ENCODE measurements at places on chromosomes 3 and 15. TPM values are rescaled to one million over a fixed set of nuclear protein-coding genes. Genes with fewer than 3 reads are reported as not detected.
A peak's percentile ranks its signal among the peaks of the same experiment; 100 is the strongest.

- H3K27ac ChIP-seq = peak overlapping the region; percentile 52
- H3K4me3 ChIP-seq = peak overlapping the region; percentile 91
- DNase-seq = peak; percentile 74
- H3K36me3 ChIP-seq = peaks cover 16% of the 10 kb centered on the region
- H3K27me3 ChIP-seq = peaks cover 12% of the 10 kb centered on the region
- peaks cover 15% of the 10 kb centered on the region for H3K4me1 ChIP-seq
These were observed 595 bp downstream of the PDCD7 start for GRCh38 chr15:65132878-65133547.

DNA sequence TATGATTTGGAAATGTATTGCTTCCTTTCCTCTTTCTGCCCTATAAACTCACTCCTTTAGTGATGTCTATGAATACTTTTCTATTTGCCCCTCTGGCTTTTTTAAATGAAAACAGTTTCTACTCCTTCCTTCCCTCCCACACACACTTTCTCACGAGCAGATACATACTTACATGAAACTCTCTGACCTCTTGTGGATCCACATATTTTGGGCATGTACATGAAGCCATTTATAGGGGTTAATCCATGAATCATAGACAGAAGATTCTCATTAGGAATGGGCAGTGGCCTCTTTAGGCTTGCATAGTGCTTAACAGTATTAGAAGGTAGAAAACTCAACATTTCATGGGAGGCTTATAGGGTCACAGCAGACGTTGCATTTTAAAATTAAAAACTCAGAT is 24.8 kb downstream of the ANAPC13 start:
- no peak overlapping the region for H3K4me3 ChIP-seq
- H3K27me3 ChIP-seq = no peaks in the 10 kb centered on the region
- no peak overlapping the region for H3K27ac ChIP-seq
- no peaks in the 10 kb centered on the region for H3K36me3 ChIP-seq
- H3K4me1 ChIP-seq = peaks cover 27% of the 10 kb centered on the region

DNA sequence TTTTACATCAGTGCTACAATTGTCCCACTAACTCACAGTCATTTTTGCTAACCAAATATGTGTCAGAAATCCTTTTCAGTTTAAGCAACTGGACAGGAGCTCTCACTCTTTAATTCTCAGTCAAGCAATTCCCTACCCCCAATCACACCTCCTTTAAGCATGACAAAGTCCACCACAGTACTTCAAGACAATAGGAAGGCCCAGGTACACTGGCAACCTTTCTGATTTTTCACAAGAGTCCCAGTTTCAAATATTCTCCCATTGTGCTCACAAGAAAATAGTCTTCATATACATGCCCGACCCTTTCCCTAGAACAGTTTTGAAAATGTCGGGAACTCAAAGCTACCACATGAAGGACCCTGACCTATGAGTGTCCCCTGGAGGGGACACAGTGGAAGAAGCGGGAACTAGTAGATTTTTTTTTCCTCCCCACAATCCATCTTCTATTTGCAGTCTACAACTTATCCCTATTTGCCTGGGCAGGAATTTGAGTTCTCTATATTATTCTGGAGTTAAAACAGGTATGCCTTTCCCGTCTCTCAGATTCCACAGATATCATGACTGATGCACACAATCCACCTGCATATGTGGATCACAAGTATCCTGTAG is 413.5 kb downstream of the TIGIT start:
- DNase-seq = no peak
- no peaks in the 10 kb centered on the region for H3K36me3 ChIP-seq
- H3K4me1 ChIP-seq = peaks cover 10% of the 10 kb centered on the region
- H3K4me3 ChIP-seq = no peak overlapping the region
- H3K27me3 ChIP-seq = no peaks in the 10 kb centered on the region

GRCh38 chr3:49602049-49602554 is 47.8 kb downstream of the BSN start:
- peaks cover 6% of the 10 kb centered on the region for H3K4me1 ChIP-seq
- no peak for DNase-seq
- peaks cover 4% of the 10 kb centered on the region for H3K36me3 ChIP-seq
- H3K27ac ChIP-seq = no peak overlapping the region
- H3K27me3 ChIP-seq = peaks cover 2% of the 10 kb centered on the region

GRCh38 chr3:129276385-129276784 is 2.3 kb upstream of the HMCES start:
- H3K27ac ChIP-seq = no peak overlapping the region
- peaks cover 16% of the 10 kb centered on the region for H3K4me1 ChIP-seq
- peaks cover 45% of the 10 kb centered on the region for H3K36me3 ChIP-seq

DNA sequence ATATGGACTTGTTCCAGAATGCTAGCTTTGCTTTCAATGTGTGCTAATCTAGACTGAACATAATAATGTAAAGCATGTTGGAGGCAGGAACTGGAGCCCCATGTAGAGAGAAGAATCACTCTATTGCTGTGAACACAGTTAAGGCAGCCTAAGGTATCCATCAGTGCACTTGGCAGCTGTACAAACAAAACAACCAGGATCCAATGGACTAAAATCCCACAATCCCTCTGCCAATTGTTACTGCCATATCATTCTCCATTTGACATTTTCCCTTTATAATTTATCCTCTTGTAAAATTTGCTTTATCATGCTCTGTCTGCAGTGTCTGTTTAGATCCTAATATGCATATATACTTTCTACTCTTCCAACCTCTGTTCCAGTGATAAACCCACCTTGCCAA is 756.8 kb upstream of the LMCD1 start:
- H3K4me1 ChIP-seq = no peaks in the 10 kb centered on the region
- no peaks in the 10 kb centered on the region for H3K36me3 ChIP-seq
- no peaks in the 10 kb centered on the region for H3K27me3 ChIP-seq
- no peak overlapping the region for H3K27ac ChIP-seq
- no peak overlapping the region for H3K4me3 ChIP-seq

- no peak overlapping the region for H3K4me3 ChIP-seq
- H3K36me3 ChIP-seq = no peaks in the 10 kb centered on the region
- peaks cover 19% of the 10 kb centered on the region for H3K4me1 ChIP-seq
- H3K27me3 ChIP-seq = peaks cover under 1% of the 10 kb centered on the region
These were observed 11.1 kb upstream of the ZNF620 start for GRCh38 chr3:40494698-40495097.

- peaks cover 3% of the 10 kb centered on the region for H3K27me3 ChIP-seq
- H3K36me3 ChIP-seq = no peaks in the 10 kb centered on the region
- no peak overlapping the region for H3K4me3 ChIP-seq
These were observed 87.0 kb downstream of the CTNNB1 start for GRCh38 chr3:41286305-41286704.

DNA sequence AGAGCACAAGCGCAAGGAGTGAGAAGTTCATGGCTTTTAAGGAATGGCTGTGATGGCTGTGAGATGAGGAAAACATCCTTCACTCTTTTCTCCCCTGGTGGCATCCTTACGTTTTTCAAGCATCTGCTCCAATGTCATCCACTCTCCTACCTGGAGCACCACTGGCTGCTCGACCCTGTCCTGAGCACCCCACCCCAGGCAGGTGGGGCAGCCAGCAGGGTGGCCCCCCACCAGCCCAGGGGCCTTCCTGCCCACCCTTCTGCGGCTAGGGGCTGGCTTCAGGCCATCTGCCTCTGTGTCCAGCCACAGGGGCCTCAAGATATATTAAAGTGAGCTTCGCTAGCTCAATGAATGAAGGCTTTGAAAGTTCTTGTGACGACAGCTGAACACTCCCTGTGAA is 56.1 kb downstream of the ATP10A start:
- H3K36me3 ChIP-seq = no peaks in the 10 kb centered on the region
- H3K27ac ChIP-seq = no peak overlapping the region
- peaks cover 5% of the 10 kb centered on the region for H3K27me3 ChIP-seq

GRCh38 chr15:58462547-58462946 is 30.8 kb downstream of the LIPC start:
- H3K36me3 ChIP-seq = no peaks in the 10 kb centered on the region
- no peak overlapping the region for H3K27ac ChIP-seq
- peaks cover 18% of the 10 kb centered on the region for H3K4me1 ChIP-seq
- H3K27me3 ChIP-seq = peaks cover 9% of the 10 kb centered on the region

DNA sequence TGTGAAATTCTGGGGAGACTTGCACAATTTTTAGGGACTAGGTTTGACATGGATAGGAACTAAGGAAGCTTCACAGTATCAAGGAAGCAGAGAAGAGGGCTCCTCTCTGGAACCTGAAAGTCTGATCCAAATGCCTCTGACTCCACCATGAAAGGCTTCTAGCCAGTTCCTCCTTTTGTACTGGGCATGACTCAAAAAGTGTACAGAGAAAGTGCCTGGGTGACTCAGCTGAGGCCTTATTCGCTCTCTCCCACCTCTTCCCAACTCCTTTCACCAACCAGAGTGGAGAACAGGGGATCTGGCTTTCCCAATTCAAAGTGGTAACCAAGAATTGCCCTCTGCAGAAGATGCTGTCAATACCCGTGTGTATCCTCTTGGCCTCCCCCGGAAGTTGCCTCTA is 342.9 kb upstream of the PROK2 start:
- DNase-seq = no peak
- H3K27ac ChIP-seq = no peak overlapping the region
- H3K4me1 ChIP-seq = no peaks in the 10 kb centered on the region
- no peaks in the 10 kb centered on the region for H3K36me3 ChIP-seq
- H3K27me3 ChIP-seq = no peaks in the 10 kb centered on the region
- H3K4me3 ChIP-seq = no peak overlapping the region

DNA sequence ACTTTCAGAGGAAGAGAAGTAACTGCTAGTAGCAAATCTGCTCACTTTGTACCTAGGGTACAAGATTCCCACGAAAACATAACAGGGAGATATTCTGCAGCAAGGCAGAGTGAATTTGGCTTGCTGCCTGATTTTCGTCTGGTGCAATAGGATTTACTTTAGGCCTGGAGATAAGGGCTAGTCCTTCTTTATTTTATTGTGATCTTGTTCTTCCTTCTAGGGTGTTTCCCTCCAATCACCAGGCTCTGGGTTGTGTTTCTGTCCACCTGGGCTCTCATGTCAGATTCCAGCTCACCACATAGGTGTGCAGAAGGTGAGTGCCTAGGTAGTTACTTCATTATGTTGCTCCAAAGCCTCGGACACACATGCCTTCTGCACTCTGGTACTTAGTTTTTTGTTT is 211.8 kb upstream of the RGMA start:
- no peak for DNase-seq
- no peak overlapping the region for H3K27ac ChIP-seq
- H3K36me3 ChIP-seq = no peaks in the 10 kb centered on the region
- H3K27me3 ChIP-seq = peaks cover 3% of the 10 kb centered on the region
- H3K4me3 ChIP-seq = no peak overlapping the region

GRCh38 chr15:80003171-80003570 is 32.2 kb upstream of the BCL2A1 start:
- H3K27me3 ChIP-seq = peaks cover 3% of the 10 kb centered on the region
- H3K4me3 ChIP-seq = no peak overlapping the region
- no peaks in the 10 kb centered on the region for H3K36me3 ChIP-seq
- H3K4me1 ChIP-seq = peaks cover 8% of the 10 kb centered on the region

DNA sequence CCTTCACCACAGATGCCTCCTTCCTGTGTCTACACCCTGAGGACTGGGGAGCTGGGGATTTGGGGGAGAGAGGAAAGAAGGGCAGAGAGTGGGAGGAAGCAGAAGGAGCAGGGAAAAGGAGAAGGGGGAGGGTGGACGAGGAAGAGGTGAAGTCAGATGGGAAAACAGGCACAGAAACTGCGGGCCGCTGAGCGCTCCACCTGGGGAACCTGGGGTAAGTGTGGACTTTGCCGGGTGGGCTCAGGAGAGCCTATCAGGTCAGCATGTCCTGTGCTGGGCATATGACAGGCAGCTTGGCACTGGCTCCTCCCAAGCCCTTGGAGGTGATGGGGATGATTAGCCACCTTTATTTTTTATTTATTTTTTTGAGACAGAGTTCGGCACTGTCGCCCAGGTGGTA is 62.6 kb downstream of the CORO2B start:
- H3K4me3 ChIP-seq = no peak overlapping the region
- no peak for DNase-seq
- no peak overlapping the region for H3K27ac ChIP-seq
- H3K27me3 ChIP-seq = no peaks in the 10 kb centered on the region
- H3K36me3 ChIP-seq = peaks cover 10% of the 10 kb centered on the region

GRCh38 chr3:138097192-138098172 is 17.9 kb downstream of the DZIP1L start:
- DNase-seq = peak; percentile 33
- no peaks in the 10 kb centered on the region for H3K4me1 ChIP-seq
- no peak overlapping the region for H3K4me3 ChIP-seq
- peaks cover 15% of the 10 kb centered on the region for H3K36me3 ChIP-seq
- H3K27ac ChIP-seq = no peak overlapping the region

GRCh38 chr15:90291679-90292356 is 26.3 kb downstream of the NGRN start:
- H3K4me1 ChIP-seq = peaks cover 9% of the 10 kb centered on the region
- H3K27ac ChIP-seq = no peak overlapping the region
- no peak for DNase-seq
- no peak overlapping the region for H3K4me3 ChIP-seq

GRCh38 chr15:99436542-99437314 is 129.1 kb upstream of the MEF2A start:
- no peak for DNase-seq
- no peak overlapping the region for H3K27ac ChIP-seq
- peaks cover 10% of the 10 kb centered on the region for H3K27me3 ChIP-seq
- H3K4me1 ChIP-seq = peaks cover 11% of the 10 kb centered on the region
- H3K4me3 ChIP-seq = no peak overlapping the region

DNA sequence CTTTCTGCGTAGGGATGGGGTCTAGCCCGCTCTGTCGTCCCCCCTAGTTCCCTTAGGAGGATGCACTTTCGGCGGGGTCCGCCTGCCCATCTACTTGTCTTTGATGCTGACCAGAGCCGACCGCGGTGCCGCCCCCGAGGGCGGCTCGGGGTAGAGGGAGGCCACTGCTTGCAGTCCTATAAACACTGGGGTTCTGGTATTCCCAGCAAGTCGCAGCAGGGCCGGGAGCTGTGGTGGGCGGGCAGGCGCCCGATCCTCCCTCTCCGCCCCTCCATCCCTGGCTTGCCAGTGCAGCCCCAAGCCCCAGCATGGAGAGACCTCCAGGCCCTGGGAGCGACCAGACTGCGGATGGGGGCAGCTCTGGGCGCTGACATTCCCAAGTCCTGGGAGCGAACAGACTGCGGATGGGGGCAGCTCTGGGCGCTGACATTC is 830 bp downstream of the SEMA4B start:
- no peak overlapping the region for H3K27ac ChIP-seq
- peaks cover 7% of the 10 kb centered on the region for H3K27me3 ChIP-seq
- H3K36me3 ChIP-seq = peaks cover 5% of the 10 kb centered on the region

GRCh38 chr3:153273767-153274435 is 111.9 kb downstream of the RAP2B start:
- H3K27ac ChIP-seq = no peak overlapping the region
- H3K4me1 ChIP-seq = no peaks in the 10 kb centered on the region
- no peak overlapping the region for H3K4me3 ChIP-seq
- no peak for DNase-seq
- H3K36me3 ChIP-seq = no peaks in the 10 kb centered on the region

GRCh38 chr3:120148187-120148949 is 54.1 kb upstream of the GSK3B start:
- no peak overlapping the region for H3K4me3 ChIP-seq
- peaks cover 2% of the 10 kb centered on the region for H3K27me3 ChIP-seq
- no peaks in the 10 kb centered on the region for H3K36me3 ChIP-seq
- DNase-seq = no peak

GRCh38 chr3:61450866-61451265 is 110.5 kb upstream of the PTPRG start:
- no peak overlapping the region for H3K4me3 ChIP-seq
- DNase-seq = no peak
- no peaks in the 10 kb centered on the region for H3K36me3 ChIP-seq
- peaks cover 2% of the 10 kb centered on the region for H3K27me3 ChIP-seq
- no peak overlapping the region for H3K27ac ChIP-seq

CACNA1D gene
- 208 TPM for total RNA-seq

MESP2 gene
- total RNA-seq = 0.33 TPM

AGBL1 gene
- total RNA-seq = 0.03 TPM

GOLGA6L7 gene
- not detected for total RNA-seq

BDH1 gene
- 4.7 TPM for total RNA-seq

GPR156 gene
- total RNA-seq = 0.21 TPM

AP3B2 gene
- total RNA-seq = 5.6 TPM

EFCC1 gene
- 15.9 TPM for total RNA-seq

ADAMTS7 gene
- total RNA-seq = 55.1 TPM

PCOLCE2 gene
- 1.8 TPM for total RNA-seq

Data from endothelial cell (in vitro differentiated cells).